ENCODE measurements at places on chromosomes 11 and 22.

DNA sequence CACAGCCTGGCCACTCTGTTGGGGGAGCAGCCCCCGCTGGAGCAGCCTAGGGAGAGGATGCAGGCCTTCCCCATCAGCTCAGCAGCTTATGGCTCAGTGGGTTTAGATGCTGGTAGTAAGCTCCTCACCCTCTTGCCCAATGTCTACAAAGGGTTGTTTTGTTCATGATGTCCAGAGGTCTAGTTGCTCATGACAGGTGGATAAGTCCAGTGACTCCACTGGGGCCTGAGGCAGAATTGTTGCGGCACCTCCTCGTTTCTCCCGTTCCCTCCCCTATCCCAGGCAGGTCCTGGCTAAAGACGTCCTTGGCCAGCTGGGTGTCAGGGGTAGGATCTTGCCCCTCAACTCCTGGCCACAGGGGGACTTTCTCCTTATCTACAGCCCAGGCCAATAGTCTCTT is 233.5 kb upstream of the B3GAT1 start:
- DNase-seq = no peak

- no peak for DNase-seq
Observed at GRCh38 chr11:119369132-119369925, 12.2 kb downstream of the USP2 start.

DNA sequence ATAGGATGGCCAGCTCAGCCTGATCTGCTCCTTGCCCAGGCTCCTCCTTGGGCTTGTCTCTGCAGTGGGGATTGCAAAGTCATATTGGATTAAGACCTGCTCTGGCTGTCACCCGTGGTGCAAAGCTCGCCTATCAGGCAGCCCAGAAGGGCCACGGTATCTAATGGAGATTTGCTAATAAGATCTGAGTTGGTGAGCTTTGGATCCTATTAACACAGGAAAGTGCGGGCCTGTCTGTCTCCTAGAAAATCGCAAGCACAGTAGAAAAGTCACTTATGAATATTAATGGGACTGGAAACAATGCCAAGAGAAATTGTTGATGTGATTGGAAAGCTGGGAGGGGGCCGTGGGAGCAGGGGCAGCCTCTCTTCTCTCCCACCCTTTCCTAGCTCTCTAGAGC is 72.8 kb downstream of the CHST1 start:
- no peak for DNase-seq

DNA sequence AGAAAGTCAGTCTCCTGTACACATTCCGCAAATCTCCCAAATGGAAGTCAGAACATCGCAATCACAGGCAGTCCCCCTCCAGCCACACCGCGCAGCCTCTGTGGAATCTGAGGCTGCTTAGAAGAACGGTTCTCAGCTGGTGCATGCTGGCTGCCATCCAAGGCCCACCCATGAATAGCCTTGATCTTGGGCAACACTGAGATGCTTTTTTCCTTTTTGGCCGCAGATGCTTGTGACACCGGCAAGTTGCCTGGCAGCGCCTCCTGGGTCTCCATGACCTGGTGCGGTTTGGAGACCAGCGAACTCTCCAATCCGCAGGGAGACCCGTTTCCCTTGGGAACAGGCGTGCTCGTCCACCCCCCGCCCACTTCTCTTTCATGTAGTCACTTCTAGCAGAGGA is 26.3 kb upstream of the PHF21B start:
- no peak for DNase-seq

DNA sequence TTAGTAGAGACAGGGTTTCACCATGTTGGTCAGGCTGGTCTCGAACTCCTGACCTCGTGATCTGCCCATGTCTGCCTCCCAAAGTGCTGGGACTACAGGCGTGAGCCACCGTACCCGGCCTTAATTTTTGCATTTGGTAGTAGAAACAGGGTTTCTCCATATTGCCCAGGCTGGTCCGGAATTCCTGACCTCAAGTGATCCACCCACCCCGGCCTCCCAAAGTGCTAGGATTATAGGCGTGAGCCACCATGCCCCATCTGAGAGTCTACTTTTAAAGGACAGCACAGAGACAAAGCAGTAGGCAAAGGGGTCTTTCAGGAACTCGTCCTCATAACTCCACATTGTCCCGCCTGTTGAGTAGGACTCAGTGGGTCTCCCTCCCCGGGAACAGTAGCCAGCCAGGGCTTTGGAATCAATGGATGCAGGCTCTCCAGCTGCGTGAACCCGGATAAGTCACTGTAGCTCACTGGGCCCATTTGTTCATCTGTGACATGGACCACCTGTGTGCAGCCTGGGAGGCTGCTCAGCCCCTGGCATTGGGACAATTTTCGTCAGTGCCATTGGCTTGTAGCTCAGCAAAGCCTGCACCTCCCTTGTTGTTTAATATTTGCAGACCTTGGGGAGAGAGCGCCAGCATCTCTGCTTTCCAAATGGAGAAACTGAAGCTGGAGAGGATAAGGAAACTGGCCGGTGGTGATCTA is 86.1 kb downstream of the ARHGAP8 start:
- no peak for DNase-seq

GRCh38 chr11:92329646-92330045 is 105.0 kb downstream of the FAT3 start:
- DNase-seq = no peak

DNA sequence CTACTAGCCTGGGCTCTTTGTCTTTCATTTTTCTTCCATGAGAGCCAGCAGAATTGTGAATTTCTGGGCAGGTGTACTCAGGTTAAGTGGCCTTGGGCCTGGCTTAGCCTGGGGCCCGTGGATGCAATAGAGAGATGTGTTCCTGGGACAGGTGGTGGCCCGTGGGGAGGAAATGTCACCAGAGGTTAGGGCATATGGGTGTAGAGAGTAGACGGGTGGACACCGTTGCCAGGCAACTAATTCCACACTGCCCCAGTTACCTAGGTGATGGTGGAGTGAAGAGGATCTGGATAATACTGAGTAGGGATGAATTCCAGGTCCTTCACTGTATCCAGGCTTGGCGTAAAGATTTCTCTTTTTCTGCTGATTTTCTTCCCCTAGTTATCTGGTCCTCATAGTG is 175.0 kb downstream of the INSC start:
- DNase-seq = no peak

- DNase-seq = no peak
Observed at GRCh38 chr11:125167292-125167953, 2.9 kb downstream of the PKNOX2 start.

DNA sequence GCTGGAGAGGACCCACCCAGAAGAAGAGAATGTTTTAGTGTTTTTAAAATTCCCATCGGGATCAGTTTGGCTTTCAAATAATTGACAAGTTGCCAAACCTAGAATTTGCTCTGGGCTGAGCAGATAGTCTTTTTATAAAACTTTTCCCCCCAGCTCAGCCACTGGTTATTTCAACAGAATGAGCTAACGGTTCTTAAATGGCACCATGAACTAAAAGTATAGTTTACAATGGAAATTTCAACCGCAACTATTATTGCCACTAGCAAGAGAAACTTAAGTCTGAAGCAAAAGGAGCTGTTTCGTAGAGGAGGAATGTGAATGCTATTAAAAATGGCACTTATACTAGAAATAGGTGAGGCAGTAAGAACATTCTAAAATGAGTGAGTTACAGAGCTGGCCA is 3.4 kb downstream of the DKK3 start:
- no peak for DNase-seq

- no peak for DNase-seq
Observed at GRCh38 chr22:39859903-39860588, 33.5 kb downstream of the ENTHD1 start.

- peak; percentile 32 for DNase-seq
Observed at GRCh38 chr11:68328374-68329091, 16.1 kb downstream of the LRP5 start.

- DNase-seq = no peak
Observed at GRCh38 chr11:110712659-110713448, 617 bp upstream of the ARHGAP20 start.

- no peak for DNase-seq
Observed at GRCh38 chr11:109864151-109864661, 229.0 kb upstream of the ZC3H12C start.

- no peak for DNase-seq
Observed at GRCh38 chr11:82765466-82766034, 31.9 kb upstream of the FAM181B start.

DNA sequence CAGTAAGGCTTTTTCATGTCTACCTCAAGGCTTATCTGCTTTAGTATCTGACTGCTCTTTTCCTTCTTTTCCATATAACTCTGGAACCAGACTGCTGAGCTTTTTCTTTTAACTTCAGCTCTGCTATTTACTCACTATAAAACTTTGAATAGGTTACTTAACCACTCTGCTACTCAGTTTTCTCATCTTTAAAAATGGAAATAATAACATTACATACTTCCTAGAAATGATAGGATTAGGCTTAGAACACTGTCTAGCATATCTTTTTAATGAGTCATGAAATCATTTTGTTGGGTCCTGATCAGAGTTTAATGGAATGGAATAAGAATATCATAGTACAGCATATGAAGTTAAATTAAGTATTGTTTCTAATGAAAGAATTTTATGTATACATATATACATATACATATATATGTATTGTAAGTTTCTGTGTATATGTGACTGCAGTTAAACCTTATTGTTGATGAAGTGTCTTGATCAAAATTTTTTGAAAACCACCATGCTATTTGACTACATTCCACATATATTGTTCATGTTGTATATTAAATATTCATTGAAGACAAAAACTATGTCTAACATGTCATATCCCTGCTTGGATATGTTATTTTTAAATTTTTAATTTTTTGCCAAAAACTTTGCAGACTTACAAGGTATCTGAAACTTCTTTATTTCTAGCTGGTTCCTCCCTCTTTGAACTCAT is 120.2 kb downstream of the METTL15 start:
- DNase-seq = no peak

DNA sequence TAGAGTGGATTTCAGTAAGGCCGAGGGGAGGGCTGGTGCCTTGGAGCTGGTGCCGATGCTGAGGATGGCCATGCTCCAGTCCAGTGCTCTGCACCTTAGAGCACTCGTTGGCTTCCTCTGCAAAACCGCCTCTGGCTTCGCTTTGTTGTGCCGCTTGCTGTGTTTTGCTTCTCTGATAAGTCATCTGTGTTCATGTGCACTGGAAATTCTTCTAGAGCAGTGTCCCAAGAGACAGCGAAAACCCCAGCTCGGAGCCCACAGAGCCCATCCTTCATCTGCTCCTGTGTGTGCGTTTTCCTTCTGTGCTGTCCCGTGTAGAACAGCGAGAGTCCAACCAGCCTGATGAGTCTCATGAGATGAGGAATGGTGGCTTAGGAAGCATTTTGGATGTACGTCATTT is 12.1 kb downstream of the FAM118A start:
- DNase-seq = no peak

DNA sequence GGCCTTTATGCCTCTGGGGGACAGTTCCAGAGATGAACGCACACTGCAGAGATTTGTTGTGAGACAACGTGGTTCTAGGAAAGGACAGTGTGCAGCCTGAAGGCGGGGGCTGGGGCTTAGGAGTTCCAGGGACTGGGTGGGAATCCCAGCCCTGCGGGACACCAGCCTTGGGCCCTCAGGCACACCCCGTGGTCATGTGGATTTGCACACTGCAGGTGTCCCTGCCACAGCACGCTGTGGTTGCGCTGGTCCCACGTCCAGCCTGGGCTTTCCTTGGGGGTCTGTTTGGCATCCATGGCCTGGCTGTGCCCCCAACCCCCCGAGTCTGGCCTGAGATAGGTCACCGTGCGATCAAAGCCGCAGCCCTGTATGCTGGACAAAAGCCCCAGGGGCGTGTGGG is 7.3 kb downstream of the SHISAL1 start:
- DNase-seq = no peak

DNA sequence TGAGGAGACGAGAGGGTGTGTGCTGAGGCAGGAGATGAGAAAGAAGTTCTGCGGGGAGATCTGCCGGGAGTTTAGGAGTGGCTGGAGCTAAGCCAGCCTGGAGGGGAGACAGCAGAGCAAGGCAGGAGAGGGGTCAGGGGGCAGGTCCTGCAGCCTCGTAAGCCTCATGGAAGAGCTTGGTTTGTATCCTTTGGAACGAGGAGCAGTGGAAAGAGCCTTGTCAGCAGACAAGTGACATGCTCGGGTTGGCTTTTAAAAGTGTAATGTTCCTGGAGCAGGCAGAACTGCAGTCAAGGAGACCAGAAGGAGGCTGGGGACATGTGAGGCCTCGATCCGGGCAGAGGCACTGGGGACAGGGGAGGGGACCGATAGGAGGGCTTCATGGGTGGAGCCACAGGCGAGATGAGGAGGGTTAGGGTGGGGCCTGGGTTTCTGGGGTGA is 21.4 kb upstream of the TUB start:
- no peak for DNase-seq

DNA sequence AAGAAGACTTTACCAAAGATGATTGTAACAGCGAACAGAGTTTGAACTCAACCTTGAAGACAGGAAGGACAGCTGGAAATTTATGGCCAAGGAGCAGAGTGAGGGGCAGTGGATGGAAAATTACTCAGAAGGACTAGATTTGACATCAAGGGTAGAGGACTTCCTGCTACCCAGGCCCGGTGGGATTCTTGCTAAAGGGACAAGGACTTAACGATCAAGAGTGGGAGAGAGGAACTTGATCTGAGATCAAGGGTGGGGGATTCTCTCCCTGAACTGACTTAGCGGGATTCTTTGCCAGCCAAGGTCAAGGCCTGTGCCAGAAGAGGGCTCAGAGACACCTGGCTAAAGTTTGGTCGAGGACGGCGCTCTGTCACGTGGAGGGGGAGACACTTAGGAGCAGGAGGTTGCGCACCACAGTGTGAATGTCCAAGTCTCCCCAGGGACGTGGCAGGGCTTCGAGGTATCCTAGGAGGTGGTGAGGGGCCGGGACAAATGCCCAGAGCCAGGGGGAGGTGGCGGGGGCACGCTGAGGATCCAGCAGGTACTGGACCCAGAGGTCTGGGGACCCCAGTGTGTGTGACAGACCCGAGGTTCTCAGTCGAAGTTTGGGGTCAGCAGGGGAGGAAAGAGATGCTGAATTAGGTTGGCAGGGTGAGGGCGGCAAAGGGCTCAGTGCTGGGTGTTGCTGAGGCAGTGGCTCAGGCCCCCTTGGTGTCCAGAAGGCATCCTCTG is 46.1 kb upstream of the SHISAL1 start:
- no peak for DNase-seq

- no peak for DNase-seq
Observed at GRCh38 chr22:38623351-38623750, 32.8 kb downstream of the FAM227A start.

GRCh38 chr11:69079661-69080256 is 31.0 kb downstream of the TPCN2 start:
- no peak for DNase-seq

GRCh38 chr11:10429526-10429925 is 25.5 kb upstream of the AMPD3 start:
- no peak for DNase-seq

GRCh38 chr11:66126808-66127555 is 56.9 kb downstream of the PACS1 start:
- DNase-seq = peak; percentile 61

- no peak for DNase-seq
Observed at GRCh38 chr11:559712-560304, 730 bp downstream of the LMNTD2 start.

GRCh38 chr22:38777087-38777671 is 16.8 kb downstream of the DNAL4 start:
- DNase-seq = no peak

GRCh38 chr11:70364178-70364577 is 34.2 kb upstream of the CTTN start:
- no peak for DNase-seq
